Activated CD4-positive, CD25-positive, alpha-beta regulatory T cell treated with anti-CD3 and anti-CD28 coated beads, Interleukin-2, amount 50 U/mL, for 72 hours (primary cell): ENCODE measurements at places on chromosomes 6 and 20.

GRCh38 chr20:10629946-10630650, 43.7 kb downstream of the JAG1 start:
- DNase-seq, result no peak

- no peak for DNase-seq
Observed at GRCh38 chr6:27267857-27268434, 20.4 kb downstream of the PRSS16 start.

DNA sequence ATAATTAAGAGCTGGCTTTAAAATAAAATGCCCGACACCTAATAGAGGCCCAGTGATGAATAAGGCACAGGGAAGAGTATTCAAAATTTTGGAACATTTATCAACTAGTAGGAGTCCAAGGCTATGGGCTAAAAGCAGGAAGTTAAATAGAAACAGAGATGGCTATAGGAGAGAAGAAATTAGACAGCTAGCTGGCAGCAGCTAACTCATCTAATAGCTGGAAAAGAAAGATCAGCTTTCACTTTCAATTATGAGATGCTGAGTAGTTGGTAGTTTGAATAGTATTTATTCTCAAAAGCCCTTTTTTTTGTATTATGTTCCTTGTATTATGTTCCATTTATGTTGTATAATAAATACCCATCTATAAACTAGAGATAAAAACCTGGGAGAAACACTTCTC, 215.7 kb downstream of the SLC35F1 start:
- no peak for DNase-seq

DNA sequence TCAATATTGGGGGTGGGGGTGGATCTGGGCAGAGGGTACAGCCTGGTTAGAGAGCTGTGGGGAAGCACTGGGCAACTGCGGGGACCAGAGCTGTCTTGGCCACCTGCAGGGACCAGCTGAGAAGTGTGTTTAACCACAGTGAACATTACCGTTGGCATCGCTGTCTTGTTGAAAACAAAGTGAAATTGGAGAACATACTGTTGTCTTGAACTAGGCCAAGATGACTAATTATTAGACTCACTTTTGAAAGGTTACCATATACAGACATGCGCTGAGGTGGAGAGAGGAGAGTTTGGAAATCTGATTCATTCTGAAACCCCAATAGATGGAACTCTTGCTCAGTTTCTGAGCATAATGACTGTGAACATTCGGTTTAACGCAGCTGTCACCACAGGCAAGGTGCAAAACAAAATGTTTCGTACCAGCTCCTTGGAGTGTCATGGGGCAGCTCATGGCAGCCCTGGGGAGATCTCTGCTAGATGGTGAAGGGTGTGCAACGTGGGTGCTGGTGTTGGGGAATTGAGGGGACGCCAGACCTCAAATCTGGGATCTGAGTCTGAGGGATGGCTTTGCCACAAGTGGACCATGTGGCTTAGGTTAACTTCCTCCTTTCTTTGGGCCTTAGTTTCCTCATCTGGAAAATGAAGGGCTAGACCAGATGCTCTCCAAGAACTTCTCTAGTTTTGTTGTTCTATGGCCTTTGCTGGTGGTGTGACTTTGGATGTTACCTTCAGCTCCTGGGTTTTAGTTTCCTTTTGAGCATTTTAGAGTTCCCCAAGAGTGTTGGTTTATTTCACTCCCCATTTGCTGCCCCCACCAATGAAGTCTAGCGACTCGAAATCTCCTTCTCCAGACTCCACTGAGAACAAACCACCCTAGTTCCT, 24.6 kb upstream of the GTSF1L start:
- DNase-seq, result peak; percentile 65

DNA sequence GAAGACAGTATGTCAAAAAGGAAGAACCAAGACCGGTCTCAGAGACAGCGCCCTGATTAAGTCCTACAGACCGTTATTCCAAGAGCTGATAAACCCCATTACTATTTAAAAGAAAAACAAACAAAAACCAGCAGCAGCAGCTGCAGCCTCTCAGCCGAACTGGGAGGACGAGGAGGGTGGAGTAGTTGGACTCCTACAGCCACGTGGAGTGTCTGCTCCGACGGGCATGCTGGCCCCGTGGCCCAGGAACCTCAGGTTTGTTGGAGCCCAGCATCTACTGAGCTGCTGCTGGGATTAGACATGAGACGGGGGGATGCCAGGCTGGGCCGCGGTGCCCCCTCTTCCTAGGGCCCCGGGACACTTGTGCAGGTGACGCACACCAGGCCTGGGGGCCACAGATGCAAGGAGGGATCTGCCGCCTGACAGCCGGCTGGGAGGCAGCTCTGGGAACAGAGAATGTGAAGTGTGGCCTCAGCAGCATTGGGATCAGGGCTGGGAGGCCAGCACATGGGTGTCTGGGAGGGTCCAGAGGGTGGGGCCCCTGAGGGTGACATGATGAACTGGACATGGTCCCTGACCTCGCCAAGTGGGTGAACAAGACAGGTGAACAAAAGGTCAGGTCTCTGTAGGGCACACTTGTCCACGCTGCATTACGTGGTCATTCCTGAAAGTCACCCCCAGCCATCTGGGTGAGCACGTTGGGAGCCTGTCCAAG, 2.9 kb upstream of the ZBTB46 start:
- no peak for DNase-seq

DNA sequence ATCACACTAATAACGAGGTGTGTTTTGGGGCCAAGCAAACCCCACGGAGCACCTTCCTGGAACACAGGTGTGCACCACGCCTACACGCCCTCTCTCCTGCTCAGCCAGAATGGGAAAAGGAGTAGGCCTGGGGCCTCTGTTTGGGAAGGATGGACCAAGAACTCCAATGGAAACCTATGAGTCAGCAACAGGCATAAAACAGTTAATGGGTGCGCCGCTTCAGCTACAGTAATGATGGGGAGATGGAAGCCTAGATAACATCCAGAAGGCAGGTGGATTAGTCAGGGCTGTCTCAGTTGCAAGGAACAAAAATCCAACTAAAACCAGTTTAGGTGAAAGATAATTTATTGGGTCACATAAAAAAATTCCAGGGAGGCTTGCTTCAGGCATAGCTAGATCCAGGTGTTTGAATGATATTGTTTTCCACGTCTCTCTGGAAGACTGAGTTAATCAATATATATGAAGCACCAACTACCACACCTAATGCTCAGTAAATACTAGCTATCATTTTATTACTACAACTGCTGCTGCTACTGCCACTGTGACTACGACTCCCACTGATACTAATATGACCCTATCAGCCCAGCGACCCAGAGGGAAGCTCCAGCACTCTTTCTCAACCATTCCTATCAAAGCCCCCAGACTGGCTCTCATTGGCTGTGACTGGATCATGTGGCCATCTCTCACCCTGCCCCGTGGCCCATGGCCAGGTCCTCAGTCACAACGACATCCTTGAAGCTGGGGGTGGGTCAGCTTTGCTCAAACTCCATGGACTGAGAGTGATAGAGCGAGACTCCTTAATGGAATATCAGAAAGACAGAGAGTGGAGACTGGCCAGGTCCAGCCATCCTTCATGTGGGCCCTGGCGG, 155.2 kb upstream of the PTPN1 start:
- no peak for DNase-seq

GRCh38 chr20:49452011-49452482, 30.4 kb downstream of the KCNB1 start:
- no peak for DNase-seq

GRCh38 chr6:8215631-8216030, 113.3 kb upstream of the EEF1E1 start:
- no peak for DNase-seq

DNA sequence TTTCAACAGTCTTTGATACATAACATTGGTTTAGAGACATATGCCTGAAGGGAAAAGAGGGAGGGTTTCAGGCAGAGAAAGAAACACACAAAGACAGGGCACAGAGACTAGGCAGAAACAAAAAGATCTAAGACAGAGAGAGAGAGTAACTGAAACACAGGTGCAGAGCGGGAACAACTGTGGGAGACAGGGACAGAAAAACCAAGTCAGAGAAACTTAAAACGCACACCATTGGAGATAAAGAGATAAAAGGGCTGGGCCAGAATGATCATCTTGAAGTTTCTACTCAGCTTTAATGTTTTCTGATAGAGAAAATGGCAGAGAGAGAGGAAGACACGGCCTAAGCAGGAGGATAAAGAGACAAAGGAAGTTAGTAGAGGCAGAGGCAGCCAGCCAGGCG, 11.8 kb downstream of the UNC5CL start:
- DNase-seq, result no peak

DNA sequence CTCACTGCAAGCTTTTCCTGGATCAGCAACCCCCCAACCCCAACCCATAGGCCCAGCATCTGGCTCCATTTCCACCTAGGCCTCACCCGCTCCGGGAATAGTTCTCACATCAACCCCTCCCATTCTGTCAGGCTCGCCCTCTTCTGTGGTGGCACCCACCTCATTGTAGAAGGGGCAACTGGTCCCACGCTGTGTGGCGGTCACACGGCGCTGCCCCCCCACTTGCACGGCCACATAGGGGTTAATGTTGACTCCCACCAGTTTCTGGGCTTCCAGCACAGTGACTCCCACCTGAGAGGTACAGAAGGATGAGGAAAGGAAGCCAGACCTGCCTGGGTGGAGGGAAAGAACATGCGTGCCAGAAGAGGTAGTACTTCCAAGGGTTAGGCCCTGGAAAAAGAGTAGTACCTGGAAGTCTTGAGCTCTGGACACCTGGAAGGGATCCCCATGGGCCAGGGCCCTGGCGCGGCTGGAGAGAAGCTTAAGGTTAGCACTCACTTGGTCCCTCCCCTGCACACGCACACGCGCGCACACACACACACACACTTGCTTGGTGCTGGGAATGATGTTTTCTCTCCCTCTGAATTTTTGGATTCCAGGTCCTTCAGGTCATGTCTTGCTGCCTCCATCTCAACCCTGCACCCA, 12.7 kb upstream of the SPAG4 start:
- no peak for DNase-seq

DNA sequence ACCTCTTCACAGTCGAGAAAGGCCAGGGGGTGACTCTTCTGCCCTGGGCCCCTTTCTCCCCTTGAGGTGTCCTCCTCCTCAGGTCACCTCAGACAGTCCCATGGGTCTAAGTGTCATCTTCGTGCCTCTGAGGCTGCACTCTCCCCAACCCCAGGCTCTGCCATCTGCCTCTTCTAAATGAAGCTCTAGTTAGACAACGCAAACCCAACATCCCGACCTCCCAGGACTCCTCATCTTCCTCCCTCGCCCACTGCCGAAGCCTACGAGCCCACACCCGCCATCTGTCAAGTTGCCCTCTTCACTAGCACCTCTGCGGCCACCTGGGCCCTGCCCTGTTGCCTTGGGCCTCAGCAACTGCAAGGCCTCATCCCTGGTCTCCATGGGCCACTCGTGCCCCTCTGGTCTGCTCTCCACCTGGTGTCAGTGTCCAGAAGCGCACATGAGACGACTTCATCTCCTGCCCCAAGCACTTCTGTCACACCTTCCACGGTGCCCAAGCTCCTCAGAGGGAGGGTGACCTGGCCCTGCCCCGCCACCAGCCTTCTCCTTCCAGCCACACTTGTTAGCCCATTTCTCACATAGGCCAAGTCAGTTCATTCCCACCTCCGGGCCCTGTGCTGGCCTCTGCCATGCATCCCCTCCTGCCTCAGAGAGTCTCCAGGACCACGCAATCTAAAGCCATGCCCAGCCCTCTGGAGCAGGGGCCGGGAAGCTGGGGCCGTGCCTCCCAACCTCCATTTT, 53.8 kb downstream of the RRBP1 start:
- no peak for DNase-seq

DNA sequence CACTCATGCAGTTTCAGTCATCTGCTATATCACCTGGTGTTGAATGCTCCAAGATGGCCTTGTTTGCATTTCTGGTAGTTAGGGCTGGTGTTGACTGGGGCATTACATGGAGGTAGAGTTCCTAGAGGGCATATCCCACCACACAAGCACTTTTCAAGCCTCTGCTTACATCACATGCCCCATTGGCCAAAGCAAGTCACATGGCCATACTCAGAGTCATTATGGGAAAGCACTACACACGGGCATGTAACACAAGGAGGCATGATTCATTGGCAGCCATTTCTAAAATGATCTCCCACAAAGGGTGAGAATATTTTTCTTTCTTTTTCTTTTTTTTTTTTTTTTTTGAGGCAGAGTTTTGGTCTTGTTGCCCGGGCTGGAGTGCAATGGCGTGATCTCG, 73.2 kb downstream of the TRMT6 start:
- DNase-seq, result no peak

DNA sequence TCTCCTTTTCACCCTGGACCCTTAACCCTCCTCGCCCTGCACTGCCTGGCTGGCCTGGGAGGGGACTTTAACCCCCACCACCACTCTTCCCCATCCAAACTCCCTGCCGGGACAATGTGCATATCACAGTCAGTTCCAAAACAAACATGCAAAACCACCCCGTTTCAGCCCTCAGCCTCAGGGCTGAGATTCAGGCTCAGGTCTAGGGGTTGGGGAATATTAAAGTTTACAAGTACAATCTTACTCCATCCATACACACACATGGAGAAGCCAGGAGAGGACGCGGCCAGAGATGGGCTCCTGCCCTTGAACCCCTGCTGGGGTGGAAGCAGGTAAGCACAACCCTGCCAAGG, 534 bp downstream of the KIAA1755 start:
- DNase-seq, result no peak

- DNase-seq, result no peak
Observed at GRCh38 chr20:42752620-42753019, 437.1 kb downstream of the PTPRT start.

- no peak for DNase-seq
Observed at GRCh38 chr6:117317261-117317660, 51.9 kb downstream of the VGLL2 start.

DNA sequence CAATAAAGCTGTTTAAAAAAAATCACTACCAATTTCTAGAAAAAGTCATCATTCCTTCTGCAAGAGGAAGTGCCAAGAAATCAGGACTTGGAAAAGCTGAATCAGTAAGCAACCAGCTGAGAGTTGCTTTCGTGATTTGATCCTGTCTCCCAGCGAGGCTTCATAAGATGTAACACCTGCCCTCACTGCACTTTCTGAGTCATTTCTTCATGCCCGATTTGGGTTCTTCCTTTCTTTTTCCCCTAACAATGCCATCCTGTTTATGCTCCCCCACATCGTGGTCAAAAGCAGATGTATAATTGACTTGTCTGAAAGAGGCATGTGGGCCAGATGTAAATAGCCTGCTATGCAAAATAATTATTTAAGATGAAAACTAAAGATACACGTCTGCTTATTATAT, 52.1 kb downstream of the RIPOR2 start:
- DNase-seq, result no peak
